ENCODE measurements at places on chromosomes 3 and 15. TPM values are rescaled to one million over a fixed set of nuclear protein-coding genes. Genes with fewer than 3 reads are reported as not detected.

- DNase-seq, result no peak
Measured at GRCh38 chr3:113468539-113468938, 27.2 kb upstream of the CFAP44 start.

GRCh38 chr3:32387512-32387911 is 4.1 kb upstream of the CMTM7 start:
- no peak for DNase-seq

DNA sequence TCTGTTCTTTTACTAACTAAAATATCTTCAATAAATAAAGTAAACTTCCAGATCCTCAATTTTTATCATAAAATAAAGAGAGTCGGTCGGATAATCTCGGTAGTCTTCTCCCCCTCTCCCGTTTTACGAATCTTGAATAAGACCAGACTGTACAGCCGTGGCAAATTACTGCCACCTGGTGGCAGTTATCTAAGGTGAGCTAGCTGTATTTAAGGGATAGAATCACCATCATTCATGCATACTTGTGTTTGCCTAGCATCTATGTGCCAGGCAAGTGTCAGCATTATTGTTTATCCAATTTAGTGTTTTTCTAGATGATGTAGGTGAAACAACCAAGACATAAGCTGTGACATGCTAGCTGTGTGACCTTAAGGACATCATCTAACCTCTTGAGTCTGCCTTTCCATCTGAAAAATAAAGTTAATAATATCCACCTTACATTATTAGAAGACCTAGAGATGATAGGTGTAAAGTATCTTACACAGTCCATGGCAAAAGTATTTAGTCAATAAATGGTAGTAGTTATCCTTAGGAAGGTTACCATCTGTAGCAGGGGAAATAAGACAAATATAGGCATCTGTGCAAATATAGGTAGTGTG is 21.3 kb downstream of the DUT start:
- peak; percentile 72 for DNase-seq

DNA sequence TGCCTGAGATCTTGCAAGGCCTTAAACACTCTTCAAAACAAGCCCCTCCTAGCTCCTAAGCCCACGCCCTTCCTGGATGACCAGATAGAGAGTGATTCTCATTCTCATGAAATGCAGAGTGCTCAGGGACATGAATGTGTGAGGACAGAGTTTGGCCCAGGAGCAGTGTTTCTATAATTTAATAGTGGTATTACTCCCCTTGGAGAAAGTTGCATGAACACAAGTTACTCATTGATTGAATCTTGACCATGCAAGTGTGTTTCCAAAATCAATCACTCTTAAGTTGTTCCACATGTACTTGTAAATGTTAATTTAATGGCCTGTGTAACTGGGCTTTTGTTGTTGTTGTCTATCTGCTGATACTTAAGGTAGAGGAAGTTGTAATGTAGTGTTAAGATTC is 181.6 kb downstream of the ADAMTSL3 start:
- no peak for DNase-seq

GRCh38 chr15:96495386-96495785 is 164.9 kb downstream of the NR2F2 start:
- no peak for DNase-seq

GRCh38 chr15:64006642-64007041 is 39.6 kb downstream of the DAPK2 start:
- DNase-seq, result no peak

GRCh38 chr15:33108518-33108917 is 86.0 kb downstream of the FMN1 start:
- DNase-seq, result no peak

DNA sequence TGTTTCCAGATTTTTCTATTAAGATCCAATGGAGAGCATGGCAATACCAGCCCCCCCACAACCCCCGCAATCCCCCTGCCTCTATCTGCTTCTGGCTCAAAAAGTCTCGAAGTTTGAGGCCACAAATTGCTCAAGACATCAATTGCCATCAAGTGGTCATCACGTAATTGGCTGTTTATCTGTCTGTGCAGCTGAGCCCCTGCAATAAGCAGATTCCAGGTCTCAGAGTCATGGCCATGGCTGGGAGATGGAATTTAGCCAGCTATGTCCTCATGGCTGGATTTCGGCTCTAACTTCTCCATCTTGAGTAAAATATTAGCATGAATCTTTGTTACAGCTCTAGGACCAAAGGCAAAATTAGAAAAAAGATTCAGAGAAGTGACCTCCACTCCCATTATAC is 22.7 kb downstream of the SSUH2 start:
- no peak for DNase-seq

GRCh38 chr3:15647611-15648167 is 46.1 kb downstream of the BTD start:
- DNase-seq, result no peak

Gene DOCK3
- polyA plus RNA-seq, result not detected

Data from HepG2 (cell line).